ENCODE measurements at places on chromosomes 2 and 18.

- DNase-seq = no peak
These were observed 129.9 kb downstream of the L3MBTL4 start for GRCh38 chr18:6284761-6285160.

DNA sequence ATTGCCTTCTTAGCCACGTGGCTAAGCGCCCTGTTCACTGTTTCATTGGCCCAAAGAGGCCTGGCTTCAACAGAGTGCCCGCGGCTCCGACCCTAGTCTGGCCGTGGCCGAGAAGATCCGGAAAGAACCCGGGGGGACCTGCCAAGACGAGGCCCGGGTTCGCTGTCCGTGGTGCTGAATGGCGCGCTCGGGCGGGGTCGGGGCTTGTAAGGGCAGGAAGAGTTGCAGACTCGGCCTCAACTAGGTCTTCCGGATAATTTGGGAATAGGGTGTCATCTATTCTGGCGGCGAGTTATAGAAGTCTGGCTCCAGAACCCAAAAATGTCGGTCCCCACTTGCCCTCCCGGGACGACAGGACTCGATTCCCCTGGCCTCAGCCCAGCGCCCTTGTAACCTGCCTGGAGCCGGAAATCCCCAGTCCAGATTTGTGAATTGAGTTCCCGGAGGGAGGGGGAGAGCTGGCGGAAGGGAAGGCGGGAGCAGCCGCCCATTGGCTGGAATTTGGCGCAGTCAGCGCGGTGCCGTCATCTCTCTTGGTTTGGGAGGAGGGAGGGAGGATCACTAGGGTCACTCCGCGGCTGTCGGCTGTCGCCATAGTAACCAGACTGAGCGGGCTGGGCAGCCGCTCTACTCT lies 3.5 kb downstream of the CDK5R2 start:
- DNase-seq = peak; percentile 36

DNA sequence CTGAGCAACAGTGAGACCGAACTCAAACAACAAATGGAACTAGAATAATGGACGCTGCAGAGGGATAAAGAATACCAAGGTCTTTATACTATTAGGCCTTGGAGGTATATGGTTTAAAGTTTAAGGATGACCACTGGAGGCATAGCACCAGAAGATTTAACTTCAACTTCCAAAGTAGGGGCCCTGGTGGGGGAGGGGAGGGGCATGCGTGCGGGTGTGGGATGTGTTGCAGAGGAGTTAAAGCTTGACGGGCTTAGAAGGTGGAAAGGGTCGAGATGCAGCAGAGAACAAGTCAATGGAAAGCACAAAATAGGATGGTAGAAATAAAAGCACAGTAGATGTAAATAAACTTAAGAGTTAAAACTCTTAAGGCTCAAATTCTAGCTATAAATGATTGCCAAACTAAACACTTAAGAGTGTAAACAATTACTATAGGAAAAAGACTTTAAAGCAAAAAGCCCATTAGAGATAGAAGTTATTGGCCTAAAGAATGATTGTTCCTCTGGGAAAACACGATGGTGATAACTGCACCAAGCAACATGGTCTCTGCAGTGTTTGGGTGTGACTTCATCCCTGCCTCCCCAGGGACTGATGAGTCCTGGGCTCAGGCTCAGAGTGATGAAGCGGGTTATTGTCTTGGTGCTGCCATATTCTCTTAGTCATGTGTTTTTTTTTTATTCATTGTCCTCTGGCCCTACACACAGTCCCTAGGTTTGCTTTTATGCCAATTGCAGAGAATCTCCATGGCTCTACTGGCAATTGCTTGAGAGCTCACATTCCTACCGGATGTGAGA lies 13.0 kb downstream of the RRM2 start:
- DNase-seq = no peak

- no peak for DNase-seq
These were observed 196.3 kb upstream of the TANK start for GRCh38 chr2:160963957-160964356.

- no peak for DNase-seq
These were observed 74.3 kb downstream of the BIN1 start for GRCh38 chr2:127032621-127033020.

DNA sequence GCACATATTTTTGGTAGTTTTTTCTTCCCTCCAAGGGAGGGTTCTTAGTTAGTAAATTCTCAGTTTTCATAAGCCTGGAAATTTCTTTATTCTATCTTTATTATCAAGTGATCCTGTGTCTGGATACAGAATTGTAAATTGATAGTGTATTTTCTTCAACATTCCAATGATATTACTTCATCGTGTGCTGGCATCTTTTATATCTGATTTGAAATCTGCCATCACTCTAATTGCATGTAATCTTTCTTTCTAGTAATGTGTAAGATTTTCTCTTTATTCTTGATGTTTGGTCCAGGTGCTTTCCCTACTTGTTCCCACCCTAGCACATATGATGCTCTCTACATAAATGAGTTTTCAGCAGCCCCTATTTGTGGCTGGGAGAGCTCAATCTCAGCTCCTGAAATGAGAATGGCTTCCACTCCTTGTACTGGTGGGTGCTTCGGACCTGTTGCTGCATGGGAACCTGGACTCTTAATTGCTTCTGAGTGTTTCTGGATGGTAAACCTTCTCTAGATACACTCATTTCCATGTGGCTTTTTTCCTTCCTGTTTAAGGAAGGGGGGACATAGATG lies 102.7 kb downstream of the SMIM21 start:
- DNase-seq = no peak

DNA sequence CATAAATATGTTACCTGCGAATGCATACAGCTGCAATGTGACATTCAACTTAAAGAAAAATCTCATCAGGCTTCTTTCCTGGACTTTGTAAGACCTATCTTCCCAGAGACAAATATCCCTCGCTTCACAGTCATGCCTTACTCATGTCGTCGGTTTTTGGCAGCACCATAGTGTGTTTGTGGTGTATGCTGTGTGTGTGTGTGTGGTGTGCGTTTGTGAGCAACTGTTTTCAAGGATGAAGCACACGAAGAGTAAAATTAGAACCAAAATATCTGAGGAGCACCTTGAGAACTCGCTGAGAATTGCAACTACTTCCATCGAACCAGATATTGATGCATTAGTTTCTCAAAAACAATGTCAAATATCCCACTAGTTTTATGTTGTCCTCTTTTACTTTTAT lies 56.9 kb downstream of the ASB1 start:
- no peak for DNase-seq

- DNase-seq = no peak
These were observed 48.9 kb downstream of the EFR3B start for GRCh38 chr2:25090801-25091200.

GRCh38 chr2:18271370-18272147 lies 288.9 kb downstream of the RDH14 start:
- DNase-seq = no peak

GRCh38 chr2:4140281-4140970 lies 437.1 kb downstream of the DCDC2C start:
- no peak for DNase-seq

DNA sequence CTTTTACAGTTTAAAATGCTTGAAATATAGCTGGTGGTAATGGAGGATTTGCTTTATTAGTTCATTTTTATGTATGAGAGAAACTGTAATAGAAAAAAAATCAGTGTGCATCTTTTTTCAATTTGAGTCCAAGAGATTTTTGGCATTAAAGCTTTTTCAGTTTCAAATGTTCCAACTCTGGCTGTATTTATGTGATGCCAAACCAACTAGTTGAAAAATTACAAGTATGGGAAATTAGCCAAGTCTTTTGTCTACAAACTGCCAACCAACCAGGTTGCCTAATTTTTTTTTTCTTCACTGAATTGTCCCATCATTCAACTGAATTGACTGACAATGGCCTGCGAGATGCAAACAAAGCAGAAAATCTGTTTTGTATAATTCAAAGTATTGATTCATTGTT lies 95.7 kb downstream of the ICOS start:
- no peak for DNase-seq

GRCh38 chr18:42131066-42131929 lies 176.3 kb downstream of the PIK3C3 start:
- no peak for DNase-seq

- no peak for DNase-seq
These were observed 23.3 kb downstream of the MAP3K19 start for GRCh38 chr2:135023886-135024485.

GRCh38 chr2:45494978-45495293 lies 116.1 kb downstream of the SRBD1 start:
- DNase-seq = no peak

DNA sequence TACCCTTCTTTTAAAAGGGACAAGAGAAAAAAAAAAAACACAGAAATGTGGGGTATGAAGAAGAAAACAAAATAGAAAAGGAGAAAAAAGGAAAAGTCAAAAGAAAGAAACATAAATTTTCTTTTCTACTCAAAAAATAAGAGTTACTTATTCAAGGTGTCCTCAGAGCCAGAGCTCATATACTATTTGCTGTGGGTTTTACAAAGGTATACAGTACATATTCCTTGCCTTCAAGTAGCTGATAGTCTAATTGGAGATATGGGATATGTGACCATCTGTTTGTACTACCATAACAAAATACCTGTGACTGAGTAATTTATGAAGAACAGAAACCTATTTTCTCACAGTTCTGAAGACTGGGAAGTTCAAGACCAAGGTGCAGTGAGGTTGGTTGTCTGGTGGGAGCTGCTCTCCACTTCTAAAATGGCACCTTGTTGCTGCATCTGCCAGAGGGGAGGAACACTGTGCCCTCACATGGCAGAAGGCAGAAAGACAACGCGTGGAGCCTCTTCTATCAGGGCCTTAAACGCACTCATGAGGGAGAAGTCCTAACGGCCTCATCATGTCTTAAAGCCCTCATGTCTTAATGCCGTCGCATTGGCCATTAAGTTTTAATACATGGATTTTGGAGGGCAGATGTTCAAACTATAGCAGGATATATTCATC lies 33.9 kb downstream of the NBAS start:
- DNase-seq = no peak

DNA sequence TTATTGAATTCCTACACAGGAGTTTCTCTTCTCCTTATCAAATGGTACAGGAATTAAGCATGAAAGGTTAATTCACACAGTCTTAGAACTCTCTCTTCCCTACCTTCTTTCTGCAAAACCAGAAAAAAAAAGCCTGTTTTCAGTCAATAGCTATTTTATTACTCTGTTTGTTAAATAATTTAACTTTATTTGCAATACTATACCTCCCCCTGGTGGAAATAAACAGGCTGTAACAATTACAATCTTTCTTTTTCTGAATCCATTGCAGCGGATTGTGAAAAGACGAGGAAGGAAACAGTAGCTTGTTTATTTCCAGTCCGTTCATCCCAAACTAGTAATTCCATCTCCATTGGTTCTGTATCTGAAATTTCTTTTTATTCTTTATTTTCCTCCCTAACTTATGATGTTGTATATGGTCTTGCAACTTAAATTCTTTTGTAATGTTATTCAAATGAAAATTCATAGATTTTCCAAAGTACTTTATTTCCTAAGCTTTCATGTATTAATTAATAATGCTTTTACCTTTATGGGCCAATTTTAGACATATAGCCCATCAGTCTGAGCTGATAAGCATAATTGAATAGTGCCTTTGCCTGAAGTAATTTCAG lies 165.2 kb downstream of the SH3BP4 start:
- no peak for DNase-seq

- no peak for DNase-seq
These were observed 12.2 kb downstream of the CNDP2 start for GRCh38 chr18:74508366-74508765.

DNA sequence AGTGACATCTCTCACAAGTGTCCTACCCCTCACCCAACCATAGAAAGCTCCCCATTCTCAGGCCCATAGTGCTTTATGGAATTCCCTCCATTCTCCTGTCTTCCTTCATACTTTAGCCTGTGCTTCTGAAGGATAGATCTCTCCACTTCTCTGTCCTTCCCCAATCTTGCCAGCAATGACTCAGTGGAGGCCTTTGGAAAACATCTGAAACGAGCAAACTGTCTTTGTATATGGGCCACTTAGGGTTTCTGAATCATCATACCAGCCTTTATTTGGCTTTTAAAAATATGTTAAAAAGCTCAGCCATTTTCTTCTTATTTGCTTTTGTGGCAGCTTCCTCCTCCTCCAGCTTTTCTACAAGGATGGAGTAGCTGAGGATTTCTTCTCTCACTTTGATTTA lies 65.6 kb upstream of the ZNF385B start:
- DNase-seq = no peak
